Activated CD8-positive, alpha-beta memory T cell treated with anti-CD3 and anti-CD28 coated beads for 1 hour (primary cell): ENCODE measurements at places on chromosomes 5 and 9.

DNA sequence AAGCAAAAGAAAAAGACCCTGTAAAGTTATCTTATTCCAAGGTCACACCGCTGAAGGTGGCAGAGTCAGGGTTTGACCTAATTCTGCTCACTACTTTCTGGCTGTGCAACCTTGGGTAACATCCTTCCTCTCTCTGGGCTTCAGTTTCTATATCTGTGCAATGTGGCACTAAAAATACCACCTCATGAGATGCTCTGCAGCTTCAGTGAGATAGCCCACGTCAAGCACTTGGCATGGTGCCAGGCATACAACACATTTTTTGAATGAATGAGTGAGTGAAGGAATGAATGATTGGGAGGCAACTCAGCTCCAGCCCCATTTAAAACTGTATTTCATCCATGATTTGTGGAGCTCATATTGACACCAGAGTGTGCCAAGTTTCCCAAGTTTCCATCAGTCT, 62.3 kb downstream of the FOXI1 start:
- no peak for DNase-seq

- no peak for DNase-seq
Measured at GRCh38 chr5:168800701-168801100, 221.5 kb upstream of the PANK3 start.

DNA sequence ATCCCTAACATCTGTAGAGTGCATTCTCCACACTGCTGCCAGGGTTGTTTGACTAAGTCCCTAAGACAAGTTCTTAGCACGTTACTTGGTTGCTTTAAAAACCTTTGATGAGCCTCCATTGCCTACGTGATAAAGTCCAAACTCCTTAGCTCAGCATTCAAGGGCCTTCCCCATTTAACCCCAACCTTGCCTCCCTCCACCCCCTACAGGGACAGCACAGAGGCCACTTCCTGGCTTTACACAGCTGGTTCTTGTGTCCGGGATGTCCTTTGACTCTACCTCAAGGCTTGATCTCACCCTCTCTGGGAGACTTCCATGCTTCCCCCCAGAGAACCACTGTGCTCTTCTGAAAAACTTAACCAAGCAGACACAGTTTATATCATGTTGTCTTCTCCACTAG, 29.4 kb downstream of the FAM240B start:
- no peak for DNase-seq

DNA sequence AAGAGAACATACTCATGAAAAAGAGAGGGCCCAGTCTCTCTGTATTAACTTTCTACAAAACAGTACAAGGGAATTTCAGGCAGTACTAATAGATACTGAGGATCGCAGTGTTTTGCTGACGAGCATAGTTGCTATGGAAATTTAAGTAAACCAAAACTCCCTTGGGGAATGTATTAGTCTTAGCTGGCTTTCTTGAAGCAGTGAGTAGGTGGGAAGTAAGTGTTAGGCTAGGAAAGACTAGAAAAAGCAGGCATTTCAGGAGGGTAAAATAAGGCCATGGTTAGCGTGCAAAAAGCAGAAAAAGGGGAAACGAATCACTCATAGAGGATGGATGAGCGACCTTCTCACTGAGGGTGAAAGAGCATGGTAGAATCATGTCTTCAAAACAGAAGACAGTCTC, 84.3 kb upstream of the ACTBL2 start:
- no peak for DNase-seq

DNA sequence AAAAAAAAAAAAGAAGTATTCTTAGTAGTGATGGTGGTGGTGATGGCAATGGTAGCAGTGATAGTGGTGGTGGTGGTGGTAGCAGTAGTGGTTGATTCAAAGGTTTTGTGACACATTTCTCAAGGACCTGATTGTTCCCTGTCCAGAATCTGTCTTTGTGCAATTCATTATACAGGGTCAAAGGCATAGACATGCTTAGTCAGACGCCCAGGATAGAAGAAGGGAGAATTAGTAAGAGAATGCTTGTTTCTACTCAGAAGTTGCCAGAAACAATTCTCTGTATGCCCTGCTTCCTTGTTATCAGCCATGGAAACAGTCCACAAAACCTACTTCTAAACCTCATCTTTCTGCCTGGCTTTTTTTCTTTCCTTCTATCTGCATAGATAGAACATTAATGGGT, 89.4 kb downstream of the SLC44A1 start:
- DNase-seq, result no peak

- DNase-seq, result no peak
Measured at GRCh38 chr9:126612813-126613641, 701 bp upstream of the LMX1B start.

- DNase-seq, result no peak
Measured at GRCh38 chr5:144318011-144318410, 147.3 kb downstream of the KCTD16 start.

DNA sequence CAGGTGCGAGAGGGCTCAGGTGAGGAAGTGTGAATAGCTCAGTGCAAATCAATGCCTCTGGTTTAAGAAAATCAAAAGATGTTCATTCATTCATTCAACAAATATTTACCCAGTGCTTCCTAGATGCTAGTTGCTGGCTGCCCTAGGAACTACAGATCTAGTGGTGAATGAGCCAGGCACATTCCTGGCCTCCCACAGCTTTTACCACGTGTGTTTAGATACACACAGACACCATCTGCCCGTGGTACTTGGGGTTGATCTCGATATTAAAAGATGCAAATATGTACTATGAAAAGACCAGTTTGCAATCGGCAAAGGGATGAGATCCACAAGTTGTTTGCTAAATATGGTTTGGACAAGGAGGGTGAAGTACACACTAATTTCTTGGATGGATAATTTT, 78.2 kb downstream of the GTF3C4 start:
- DNase-seq, result no peak

DNA sequence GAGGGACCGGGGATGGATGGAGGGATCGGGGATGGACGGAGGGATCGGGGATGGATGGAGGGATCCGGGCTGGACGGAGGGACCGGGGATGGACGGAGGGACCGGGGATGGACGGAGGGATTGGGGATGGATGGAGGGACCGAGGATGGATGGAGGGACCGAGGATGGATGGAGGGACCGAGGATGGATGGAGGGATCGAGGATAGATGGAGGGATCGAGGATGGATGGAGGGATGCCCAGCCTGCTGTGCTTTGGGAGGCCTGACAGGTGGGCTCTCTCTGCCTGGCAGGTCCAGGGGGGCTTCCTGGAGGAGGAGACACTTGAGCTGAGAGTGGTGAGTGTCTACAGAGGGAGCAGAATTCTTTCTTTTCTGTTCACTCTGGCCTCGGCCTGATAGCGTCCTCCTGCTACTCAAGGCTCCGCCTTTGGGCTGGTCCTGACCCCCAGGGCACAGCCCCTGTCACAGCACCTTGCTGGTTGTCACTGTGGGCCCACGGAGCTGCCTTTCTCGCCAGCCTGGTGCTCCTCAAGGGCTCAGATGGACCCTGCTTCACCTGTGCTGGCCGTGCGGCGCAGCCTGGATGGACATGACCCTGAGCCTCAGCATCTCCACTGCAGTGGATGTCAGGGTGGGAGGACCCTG, 42.2 kb upstream of the RNF130 start:
- no peak for DNase-seq

DNA sequence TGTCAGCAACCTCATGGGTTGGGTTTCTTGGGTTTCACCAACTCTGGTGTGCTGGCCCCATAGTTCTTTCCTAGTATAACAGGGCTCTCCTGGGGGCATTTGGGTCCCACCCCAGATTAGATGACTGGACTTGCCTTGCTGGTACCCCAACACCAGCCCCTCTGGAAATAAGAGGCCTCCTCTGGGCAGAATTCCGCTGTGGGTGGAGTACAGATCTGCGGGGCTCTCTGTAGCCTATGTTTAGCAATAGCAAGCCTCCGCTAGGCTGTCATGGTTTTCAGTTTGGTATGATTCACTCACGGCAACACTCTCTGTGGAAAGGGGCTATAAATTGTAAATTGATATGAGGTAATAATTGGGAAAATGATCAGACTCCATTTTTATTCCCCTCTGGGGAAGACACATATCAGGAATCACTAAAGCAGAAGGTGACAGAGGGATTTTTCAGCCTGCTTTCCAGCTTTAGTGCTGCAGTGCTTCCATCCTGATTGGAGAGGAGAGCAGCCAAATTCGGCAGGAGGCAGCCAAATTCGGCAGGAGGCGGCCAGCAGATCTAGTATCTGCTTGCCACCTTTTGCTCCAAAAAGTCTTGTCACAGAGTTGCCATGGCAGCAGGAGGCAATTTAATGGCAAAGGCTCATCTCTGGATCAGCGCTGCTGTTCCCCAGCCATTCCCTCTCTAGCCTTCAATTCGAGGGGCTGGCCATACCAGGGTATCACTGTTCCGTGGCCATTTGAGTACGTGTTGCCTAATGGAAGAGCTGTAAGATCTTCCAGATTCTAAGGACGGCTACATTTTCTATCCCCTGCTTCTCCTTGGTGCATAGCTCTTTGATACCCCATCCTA, 84.6 kb downstream of the SLC44A1 start:
- no peak for DNase-seq

DNA sequence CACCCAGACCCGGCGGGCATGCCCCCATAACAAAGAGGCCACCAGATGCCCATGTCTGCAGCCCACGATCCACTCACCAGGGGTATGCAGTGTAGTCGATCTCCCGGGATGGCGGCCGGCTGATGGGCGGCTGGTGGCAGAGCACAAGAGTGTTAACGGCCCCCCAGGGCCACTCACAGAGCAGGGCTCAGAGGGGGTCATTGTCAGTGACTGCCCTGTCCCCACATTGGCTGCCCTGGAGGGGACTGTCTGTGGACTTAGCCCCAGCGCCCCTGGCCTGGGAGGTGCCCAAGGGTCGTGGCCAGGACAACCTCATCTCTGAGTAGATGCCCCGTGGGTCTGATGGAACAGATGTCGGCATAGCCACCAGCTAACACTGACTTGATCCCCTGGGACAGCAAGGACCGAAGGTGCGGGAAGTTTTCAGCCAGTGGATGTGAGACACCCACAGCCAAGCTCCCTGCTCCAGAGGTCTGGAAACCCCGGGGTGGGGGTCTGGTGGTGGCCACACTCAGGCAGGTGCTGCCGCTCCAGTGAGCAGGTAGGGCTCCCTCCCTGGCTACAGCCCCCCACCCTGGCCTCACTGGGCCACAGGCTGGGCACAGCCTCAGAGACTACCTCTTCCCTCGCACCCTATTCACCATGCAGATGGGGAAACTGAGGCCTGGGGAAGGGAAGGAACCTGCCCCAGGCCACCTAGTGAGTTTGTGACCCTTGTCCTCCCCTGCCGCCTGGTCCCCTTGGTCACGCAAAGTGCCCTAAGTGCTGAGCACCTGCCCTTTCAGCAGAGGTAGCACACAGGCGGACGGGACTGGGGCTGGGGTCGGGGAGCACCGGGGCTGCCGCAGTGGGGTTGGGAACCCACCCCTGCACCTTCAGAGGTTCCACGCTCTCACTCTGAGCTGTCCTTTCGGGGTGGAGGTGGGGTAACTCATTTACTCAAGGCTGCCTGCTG, 38.1 kb upstream of the SARDH start:
- DNase-seq, result no peak

GRCh38 chr9:70080481-70081119, 37.0 kb downstream of the MAMDC2 start:
- DNase-seq, result no peak

DNA sequence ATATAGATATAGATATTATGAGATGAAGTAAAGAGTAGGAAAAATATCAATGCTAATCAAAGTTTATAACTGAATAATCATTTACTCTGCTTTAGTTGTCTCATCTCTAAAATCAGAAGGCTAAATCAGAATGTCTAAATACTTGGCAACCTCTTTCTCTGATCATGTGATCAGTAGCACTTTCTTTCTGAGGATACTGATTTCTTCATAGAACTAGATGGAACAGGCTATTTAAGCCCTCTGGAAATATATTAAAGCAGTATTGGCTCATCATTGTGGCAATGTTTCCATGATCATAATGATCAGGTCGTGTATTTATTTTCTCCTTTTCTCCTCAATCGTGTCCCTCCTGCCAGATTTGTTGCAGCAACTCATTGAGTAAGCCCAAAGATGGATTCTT, 109.7 kb downstream of the KCNN2 start:
- no peak for DNase-seq

GRCh38 chr5:98768160-98768959, 5.1 kb upstream of the RGMB start:
- no peak for DNase-seq
